Inflammatory macrophage (primary cell): ENCODE measurements at places on chromosomes 6 and 20.

DNA sequence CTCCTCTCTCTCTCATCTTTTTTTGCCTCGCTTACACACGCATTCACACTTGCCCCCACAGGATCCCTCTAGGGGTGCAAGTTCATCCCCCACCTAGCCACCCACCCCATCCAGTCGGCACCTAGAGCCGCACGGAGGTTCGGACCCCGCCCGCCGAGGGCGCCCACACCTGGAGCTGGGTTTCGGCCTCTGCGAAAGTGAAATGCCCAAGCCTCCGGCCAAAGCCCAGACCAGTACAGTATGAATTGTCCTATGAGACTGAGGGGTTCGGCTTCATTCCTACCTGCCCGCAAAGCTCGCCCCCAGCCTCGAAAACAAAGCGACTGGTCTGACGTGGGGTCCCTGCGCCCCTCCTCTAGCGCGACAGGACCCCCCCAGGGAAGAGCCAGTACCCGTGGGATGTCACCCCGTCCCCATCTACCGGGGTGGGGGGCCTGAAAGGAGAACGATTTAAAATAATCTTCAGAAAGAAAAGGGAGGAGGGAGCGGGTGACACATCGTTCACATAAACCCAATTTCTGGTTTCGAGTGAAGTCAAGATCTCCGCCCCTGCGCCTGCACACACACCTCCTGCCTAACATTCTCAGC lies 1.5 kb downstream of the TFAP2A start:
- no peak for DNase-seq

- no peak for DNase-seq
Measured at GRCh38 chr6:16837217-16837972, 76.1 kb upstream of the ATXN1 start.

- DNase-seq = no peak
Measured at GRCh38 chr6:158244373-158244772, 67.9 kb upstream of the TULP4 start.

- no peak for DNase-seq
Measured at GRCh38 chr20:57579898-57580447, 19.1 kb downstream of the PCK1 start.

DNA sequence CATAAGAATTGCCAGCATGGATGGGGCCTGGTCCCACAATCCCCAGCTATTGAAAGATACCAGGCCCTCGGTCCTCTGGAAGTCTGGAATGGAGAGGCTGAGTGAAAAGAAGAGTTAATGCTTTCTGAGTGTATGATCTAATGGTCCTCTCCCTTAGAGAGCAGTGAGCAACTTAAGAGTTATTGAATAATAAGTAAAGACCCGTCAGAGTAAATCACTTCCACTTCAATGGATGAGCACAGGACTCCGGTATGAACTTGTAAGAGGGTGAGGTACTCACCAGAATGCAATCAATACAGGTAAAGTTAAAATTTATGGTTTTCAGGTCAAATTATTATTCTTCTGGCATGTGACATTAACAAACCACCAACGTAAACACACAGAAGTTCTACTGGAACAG lies 39.9 kb downstream of the FAXC start:
- no peak for DNase-seq

GRCh38 chr6:33894438-33894837 lies 90.6 kb upstream of the MLN start:
- DNase-seq = no peak

DNA sequence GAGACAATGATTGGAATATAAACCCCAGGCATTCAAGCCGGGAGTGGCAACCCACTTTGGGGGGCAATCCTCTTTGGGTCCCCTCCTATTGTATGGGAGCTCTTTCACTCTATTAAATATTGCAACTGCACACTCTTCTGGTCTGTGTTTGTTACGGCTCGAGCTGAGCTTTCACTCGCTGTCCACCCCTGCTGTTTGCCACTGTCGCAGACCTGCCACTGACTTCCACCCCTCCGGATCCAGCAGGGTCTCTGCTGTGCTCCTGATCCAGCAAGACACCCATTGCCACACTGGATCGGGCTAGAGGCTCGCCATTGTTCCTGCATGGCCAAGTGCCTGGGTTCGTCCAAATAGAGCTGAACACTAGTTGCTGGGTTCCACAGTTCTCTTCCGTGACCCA lies 222.8 kb upstream of the MANEA start:
- no peak for DNase-seq

GRCh38 chr6:129609635-129610034 lies 100.3 kb downstream of the ARHGAP18 start:
- DNase-seq = no peak

DNA sequence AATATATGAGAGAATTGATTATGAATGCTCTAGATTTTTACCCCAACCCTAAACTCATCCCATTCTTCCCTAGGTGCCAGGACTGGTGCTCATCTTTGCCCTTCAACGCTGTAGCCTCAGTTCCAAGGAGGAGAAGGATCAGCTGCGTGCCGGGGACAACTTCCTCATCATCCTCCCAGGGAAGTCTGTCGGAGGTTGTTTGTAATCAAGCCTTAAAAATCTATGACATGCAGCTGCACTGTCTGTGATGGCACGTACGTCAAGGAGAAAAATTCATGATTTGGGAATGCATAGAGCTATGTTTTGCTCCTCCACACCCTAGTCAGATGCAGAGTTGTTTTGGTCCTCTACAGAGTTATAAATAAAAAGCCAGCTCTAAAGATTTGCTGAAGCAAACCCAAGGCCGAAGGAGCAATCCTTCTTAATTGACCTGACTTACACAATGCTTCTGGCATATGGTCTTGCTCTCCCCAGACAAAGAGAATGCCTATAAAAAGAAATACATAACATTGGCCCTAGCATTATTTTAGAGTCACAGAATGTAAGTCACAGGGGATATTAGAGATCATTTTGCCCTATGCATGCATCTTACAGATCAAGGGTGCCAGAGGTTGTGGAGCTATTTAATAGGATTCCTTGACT lies 244.2 kb downstream of the HIVEP2 start:
- peak; percentile 67 for DNase-seq

GRCh38 chr6:16782278-16782677 lies 21.0 kb upstream of the ATXN1 start:
- DNase-seq = no peak

GRCh38 chr20:58402827-58403226 lies 13.8 kb downstream of the VAPB start:
- DNase-seq = no peak

DNA sequence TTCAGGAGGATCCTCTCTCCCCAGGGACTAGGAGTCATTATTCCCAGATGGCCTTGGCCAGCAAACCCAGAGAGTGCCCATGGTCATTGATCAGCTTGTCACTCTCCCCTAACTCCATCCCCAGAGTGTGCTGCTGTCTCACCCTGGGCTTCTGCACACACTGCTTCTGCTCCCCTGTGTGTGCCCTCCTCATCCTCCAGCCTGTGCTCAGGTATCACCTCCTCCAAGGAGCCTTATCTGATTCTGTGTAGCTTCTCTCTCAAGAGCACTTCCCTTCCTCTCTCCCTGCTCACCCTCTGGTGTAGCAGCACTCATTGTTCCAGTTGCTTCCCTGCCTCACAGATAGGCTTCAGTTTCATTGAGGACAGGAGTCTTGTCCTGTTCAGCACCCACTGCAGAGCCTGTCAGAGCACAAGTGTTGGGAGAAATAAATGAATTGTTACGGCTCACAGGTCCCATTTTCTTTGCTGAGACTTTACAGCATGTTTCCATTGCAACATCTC lies 102.4 kb downstream of the JAG1 start:
- no peak for DNase-seq

- DNase-seq = no peak
Measured at GRCh38 chr6:89910902-89911240, 16.6 kb downstream of the GJA10 start.

DNA sequence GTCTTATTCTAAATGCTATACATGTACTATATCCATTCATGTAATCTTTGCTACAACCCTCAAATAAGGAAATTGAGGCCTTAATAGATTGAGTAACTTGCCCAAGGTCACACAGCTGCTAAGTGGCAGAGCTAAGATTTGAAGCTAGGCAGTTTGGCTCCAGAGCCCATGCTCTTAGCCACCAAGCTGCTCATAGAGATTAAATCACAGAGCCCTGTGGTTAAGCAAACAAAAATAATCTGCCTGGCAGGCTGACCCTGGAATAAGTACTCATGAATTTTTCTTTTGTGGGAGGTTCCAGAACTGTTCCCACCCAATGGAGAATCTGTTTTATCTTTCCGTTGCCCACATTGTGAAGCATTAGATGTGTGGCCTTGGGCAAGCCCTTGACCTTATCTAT lies 7.4 kb downstream of the AAR2 start:
- DNase-seq = no peak

DNA sequence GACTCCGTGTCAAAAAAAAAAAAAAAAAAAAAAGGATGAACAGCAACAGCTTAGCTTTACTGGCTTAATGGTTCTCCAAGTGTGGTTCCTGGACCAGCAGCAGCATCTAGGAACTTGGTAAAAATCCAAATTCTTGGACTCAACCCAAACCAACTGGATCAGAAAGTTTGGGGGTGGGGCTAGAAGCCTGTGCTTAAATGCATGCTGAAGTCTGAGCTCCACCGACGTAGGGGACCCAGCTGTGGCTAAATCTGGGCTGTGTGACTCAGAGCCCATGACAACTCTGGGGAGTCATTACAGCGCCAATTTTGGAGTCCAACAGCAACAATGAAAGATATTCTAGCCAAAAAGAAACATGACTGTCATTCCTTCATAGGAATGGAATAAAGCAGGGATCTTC lies 13.6 kb upstream of the CHD6 start:
- no peak for DNase-seq

DNA sequence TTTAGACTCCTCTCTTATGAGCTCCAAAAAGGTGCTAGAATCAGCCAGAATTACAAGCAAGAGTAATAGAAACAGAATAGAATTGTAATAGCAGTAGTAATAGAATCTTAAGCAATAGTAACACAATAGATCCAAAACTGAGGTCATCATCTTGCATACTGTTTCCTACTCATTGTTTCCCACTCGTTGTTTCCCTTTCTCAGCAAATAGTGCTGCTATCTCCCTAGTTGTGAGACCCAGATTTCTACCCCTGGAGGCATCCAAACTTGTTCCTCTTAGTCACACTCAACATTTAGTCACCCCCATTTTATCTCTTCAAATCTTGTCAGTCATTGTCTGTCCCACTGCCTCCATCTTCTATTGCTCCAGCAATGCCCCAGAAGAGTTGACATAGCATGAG lies 356.9 kb upstream of the MARCKS start:
- no peak for DNase-seq

- no peak for DNase-seq
Measured at GRCh38 chr20:46621492-46621891, 29.8 kb downstream of the SLC13A3 start.

GRCh38 chr6:98775205-98775604 lies 59.2 kb upstream of the POU3F2 start:
- no peak for DNase-seq

- peak; percentile 70 for DNase-seq
Measured at GRCh38 chr20:45095805-45096238, 5.1 kb downstream of the KCNS1 start.

GRCh38 chr6:160742090-160742489 lies 40.0 kb downstream of the PLG start:
- DNase-seq = no peak

DNA sequence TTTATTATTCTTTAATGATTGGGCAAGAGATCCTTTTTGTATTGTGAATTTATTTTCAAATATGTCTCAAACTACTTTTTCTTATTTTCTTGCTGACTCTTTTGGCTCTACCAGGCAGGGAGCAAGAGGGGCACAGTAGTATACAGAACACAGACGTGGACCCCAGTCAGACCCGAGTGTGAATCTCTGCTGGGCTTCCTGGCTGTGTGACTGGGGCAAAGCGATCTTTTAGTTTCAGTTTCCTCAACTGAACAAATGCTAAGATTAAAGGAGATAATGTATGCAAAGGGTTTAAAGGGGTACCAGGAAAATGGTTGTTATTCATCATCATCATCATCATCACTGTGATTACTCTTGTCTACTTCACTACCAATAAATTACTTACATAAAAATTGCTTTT lies 317.5 kb downstream of the HIVEP2 start:
- no peak for DNase-seq

DNA sequence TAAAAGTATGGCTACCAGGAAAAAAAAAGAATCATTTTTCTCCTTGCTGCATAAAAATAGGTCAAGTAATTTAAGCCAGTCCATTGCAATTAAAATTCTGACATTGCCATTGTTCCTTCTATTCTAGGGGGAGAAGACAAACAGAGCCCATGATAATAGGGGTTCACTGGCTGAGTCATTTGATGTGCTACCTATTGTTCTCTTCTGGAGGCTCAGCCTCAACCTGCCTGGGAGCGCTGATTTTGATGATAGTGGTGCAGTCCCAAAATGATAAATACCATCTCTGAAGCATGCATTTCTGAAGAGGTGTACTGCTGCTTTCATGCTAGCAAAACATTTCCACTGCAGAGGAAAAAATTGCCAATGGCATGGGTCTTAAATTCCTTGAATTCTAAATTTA lies 5.8 kb downstream of the CITED2 start:
- DNase-seq = no peak

DNA sequence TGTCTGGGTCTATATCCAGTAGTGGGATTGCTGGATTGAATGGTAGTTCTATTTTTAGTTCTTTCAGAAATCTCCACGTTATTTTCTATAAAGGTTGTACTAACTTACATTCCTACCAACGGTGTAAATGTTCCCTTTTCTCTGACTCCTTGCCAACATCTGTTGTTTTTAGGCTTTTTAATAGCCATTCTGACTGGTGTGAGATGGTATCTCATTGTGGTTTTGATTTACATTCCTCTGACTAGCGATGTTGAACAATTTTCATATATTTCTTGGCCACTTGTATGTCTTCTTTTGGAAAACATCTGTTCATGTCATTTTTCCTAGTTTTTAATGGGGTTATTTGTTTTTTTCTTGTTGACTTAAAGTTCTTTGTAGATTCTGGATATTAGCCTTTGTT lies 99.3 kb downstream of the BMP2 start:
- no peak for DNase-seq

- DNase-seq = no peak
Measured at GRCh38 chr20:61757-62156, 25.7 kb upstream of the DEFB125 start.

- DNase-seq = no peak
Measured at GRCh38 chr6:38501931-38502330, 137.8 kb downstream of the BTBD9 start.

- no peak for DNase-seq
Measured at GRCh38 chr6:167214206-167214605, 56.4 kb upstream of the GPR31 start.
